Breast epithelium (tissue), 4 donors: ENCODE measurements at places on chromosomes 5 and 9.

DNA sequence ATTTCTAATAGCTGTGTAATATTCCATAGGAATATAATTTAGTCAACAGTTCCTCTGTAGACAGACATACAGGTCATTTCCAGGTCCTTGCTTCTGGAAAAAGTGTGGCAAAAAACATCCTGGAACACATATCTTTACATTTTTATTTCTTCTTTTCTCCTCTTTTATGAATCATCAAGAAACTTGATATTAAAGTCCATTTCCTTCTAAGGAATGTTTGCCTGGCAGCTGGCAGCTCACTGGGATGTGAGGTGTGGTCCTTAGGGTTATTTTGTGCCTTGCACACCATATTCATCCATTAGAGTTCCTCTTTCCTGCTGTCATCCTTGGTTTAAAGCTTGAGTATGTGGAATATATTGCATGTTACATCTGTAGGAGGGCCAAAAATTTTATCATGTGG lies 122.0 kb downstream of the GALNT10 start:
- DNase-seq = no peak

- DNase-seq = no peak
Measured at GRCh38 chr5:158813275-158813674, 286.4 kb downstream of the EBF1 start.

DNA sequence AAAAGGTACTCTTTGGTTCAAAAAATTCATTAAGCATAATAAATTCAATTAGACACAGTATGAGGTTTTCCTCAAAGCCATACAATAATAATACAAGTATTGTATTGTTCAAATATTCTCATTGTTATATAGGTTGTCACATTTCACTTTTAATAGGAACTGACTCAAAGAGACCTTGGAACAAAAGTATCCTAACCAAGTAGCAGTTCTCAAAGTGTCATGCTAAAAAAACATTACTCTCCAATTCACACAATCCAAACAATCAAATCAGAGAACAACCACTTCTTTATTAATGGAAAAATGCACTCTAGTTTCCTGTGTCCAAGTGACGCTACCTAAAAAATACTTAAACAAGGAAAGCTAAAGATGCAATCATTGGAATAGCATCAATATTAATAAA lies 115.4 kb downstream of the DENND1A start:
- no peak for DNase-seq

- DNase-seq = no peak
Measured at GRCh38 chr5:137144656-137145055, 354.5 kb downstream of the SPOCK1 start.

GRCh38 chr9:120177121-120177520 lies 402.8 kb downstream of the CDK5RAP2 start:
- no peak for DNase-seq

GRCh38 chr5:148224117-148224742 lies 14.1 kb upstream of the MARCOL start:
- DNase-seq = no peak

DNA sequence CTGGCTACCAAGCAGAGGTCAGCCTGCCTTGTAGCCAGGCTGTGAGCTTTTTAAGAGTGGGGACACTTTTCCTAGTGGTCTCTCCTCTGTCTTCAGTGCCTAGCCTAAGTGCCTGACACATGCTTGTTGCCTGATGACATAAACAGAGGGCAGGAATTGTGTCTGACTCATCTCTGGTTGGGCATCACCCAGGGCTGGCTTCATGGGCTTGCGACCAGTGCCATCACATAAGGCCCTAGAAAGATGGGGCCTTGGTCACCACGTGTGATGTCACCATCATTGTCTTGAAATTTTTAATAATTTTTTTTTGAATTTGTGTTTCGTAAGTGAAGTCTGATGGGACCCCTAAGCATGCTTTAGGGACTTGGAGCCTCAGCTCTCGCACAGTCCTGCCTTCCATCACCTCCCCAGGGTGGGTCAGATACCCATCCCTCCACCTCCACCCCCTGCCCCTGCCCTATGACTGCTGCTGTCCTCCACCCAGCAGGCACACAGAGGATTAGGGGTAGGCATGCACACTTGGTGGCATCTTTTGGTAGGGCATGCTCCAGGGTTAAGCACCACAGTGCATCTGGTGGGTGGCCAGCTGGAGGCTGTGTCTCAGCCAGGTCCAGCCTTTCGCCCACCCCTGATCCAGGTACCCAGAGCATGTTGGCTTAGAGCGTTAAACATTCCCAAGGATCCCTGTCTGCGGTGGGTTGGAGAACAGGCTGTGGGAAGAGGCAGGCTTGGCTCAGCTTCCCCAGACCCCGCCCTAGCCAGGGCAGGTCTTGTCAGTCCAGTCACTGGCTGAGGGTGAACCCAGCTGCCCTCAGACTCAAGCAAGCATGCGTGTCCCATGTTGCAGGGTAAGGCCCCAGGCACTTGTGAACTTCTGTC lies 80.1 kb upstream of the SH3PXD2B start:
- DNase-seq = no peak

- DNase-seq = no peak
Measured at GRCh38 chr9:76231001-76231400, 163.2 kb downstream of the RFK start.

DNA sequence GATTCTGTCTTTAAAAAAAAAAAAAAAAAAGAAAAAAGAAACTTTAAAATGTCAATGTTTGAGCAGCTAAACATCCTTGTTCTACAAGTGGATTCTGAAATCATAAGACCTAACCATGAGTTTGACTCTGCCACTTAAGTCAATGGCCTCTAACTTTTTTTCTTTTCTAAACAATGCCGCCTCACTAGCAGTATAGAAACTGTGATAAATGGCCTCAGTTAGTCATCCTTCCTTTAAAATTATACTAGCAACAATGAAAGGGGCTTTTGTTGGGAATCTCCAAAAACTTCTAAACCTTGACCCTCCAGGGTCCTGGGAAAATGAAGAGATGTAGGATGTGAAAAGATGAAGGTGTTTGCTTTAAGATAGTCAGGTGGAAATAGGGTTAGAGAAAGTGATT lies 71.1 kb downstream of the FBXL7 start:
- no peak for DNase-seq

- no peak for DNase-seq
Measured at GRCh38 chr5:132764671-132765238, 12.3 kb downstream of the SEPTIN8 start.
